T-helper 1 cell treated with Interleukin-12 subunit alpha and Interleukin-12 subunit beta and Interleukin-4 antibody, amounts not matched to agents 30 ng/mL and 1 ng/mL, for 36 hours (primary cell): ENCODE measurements at places on chromosomes 4 and X. TPM values are rescaled to one million over a fixed set of nuclear protein-coding genes. Genes with fewer than 3 reads are reported as not detected.

GCNA gene
- 5.7 and 6.0 TPM in 2 replicates for total RNA-seq

FAM241A gene
- total RNA-seq = 2.0 and 2.2 TPM in 2 replicates

HTN3 gene
- total RNA-seq = not detected in 2 replicates

HPSE gene
- total RNA-seq = 18.9 and 19.2 TPM in 2 replicates

DCAF8L2 gene
- total RNA-seq = not detected in 2 replicates

CFP gene
- 25.2 and 26.9 TPM in 2 replicates for total RNA-seq

TSC22D3 gene
- total RNA-seq = 27.2 and 29.8 TPM in 2 replicates

GRXCR1 gene
- total RNA-seq = not detected in 2 replicates

SFRP2 gene
- not detected in 2 replicates for total RNA-seq

AMER1 gene
- total RNA-seq = 6.5 TPM in 2 replicates

EREG gene
- total RNA-seq = not detected in 2 replicates

RS1 gene
- total RNA-seq = not detected in 2 replicates

SSX1 gene
- total RNA-seq = not detected in 2 replicates

MAPK10 gene
- total RNA-seq = not detected in 2 replicates

SUPT20HL1 gene
- not detected in 2 replicates for total RNA-seq

GAGE2A gene
- total RNA-seq = not detected in 2 replicates

PCDH7 gene
- not detected in 2 replicates for total RNA-seq

MAP7D2 gene
- 0.12 and 0.32 TPM in 2 replicates for total RNA-seq

YIPF7 gene
- total RNA-seq = not detected in 2 replicates

TLR2 gene
- total RNA-seq = 3.7 and 4.6 TPM in 2 replicates

ADH1A gene
- not detected in 2 replicates for total RNA-seq

DBET gene
- total RNA-seq = not detected in 2 replicates

SLC4A4 gene
- total RNA-seq = 0.05 and 0.39 TPM in 2 replicates

MAGEA6 gene
- total RNA-seq = not detected in 2 replicates

IGFBP7 gene
- total RNA-seq = not detected in 2 replicates

HTR2C gene
- total RNA-seq = not detected in 2 replicates

IL13RA1 gene
- 0.32 and 0.68 TPM in 2 replicates for total RNA-seq
